ENCODE measurements at places on chromosomes 6 and 20.

DNA sequence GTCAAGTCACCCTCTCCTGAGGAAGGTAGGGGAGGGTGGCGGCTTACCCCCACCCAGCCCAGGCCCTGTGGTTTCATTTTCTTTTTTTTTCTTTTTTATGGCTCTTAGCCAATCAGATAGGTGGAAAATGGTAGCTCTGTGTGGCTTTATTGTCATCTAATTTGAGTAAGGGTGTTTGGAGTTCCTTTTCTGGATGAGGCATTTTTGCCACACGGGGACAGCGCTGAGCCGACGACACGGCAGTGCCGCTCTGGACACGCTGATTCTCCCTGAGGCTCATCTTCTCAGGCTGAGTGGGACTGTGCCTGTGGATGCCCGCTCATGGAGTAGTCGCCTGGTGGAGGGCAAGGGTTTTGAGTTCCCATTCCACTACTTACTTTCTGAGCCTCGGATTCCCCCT is 37.6 kb upstream of the ANGPT4 start:
- DNase-seq = no peak

GRCh38 chr6:56862415-56863175 is 92.3 kb upstream of the BEND6 start:
- DNase-seq = no peak

GRCh38 chr20:61772828-61773631 is 292.7 kb downstream of the TAF4 start:
- no peak for DNase-seq

DNA sequence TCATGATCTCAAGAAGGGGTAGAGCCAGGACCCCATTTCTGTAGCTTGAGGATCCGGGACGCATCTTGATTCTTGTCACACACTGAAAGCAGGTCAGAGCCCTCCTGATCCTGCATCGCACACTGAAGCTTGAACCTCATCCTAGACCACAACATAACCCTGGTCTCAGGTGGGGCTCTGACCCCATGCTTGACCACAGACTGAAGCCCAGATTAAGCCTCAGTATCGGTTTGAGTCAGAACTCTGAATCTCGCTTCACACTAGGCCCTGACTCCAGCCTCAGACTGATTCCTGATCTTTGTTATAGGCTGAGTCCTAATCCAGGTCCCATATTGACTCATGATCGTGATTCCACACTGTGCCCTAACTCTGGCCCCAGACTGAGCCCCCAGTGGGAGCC is 8.5 kb upstream of the RSPO4 start:
- no peak for DNase-seq

- peak; percentile 45 for DNase-seq
These were observed 868 bp downstream of the SAMD10 start for GRCh38 chr20:63978319-63979228.

DNA sequence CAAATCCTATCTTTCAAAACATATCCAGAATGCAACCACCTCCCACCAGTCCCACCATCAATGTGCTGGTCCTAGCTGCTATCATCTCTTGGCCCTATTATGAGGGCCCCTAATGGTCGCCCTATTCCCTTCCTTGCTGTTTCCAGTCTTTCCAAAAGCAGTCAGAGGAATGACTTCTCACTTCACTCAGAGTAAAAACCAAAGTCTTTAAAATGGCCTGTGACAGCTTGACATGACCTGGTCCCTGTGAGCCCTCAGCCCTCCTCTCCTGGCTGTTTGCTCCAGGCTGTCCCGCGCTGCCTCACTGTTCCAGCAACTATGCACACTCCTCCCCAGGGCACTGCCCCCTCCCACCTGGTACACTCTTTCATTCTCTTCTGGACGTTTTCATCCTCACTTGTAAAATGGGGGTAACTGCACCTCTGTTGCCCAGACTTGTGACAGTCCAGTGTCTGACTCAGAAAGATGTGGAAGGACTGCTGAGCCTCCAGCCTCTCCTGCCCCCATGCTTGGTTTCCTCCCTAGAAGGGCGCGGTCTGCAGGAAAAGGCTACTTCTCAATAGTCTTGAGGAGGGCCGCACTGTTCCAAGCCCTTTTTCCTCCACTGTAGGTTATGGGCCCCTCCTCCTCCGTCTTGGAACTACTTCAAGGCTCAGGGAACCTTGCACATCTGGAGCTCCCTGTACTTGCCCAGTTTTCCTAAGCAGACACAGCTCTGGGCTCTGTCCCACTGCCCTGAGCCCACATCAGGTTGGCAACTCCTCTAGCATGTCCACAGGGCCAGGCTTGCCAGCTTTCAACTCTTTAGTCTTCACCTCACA is 64.7 kb downstream of the MYH7B start:
- no peak for DNase-seq

DNA sequence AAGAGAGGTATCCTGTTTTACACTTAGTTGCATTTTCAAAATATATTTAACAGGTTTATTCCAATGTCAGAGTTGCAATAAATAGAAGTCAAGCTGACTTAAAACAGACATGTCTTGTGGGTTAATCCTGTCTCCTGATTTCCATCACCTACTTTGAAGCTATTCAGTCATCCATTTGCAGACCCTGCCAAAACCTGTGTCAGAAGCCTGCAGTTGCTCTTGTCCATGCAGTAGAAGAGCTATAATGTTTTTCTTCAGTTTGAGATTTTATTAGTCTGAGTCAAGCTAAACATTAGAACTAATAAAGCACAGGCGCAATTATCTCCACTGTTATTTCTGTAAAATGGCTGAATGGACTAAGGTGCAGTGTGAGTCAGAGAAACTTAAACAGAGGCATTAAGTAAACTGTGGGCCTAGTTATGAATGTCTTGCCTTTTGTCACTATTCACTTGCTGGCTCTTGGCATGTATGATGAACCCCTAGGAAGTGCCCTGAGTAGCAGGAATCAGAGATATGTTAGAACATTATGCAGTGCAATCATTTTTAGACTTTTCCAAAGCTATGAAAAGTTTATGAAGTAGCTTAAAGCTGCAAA is 11.0 kb upstream of the HDGFL1 start:
- no peak for DNase-seq

DNA sequence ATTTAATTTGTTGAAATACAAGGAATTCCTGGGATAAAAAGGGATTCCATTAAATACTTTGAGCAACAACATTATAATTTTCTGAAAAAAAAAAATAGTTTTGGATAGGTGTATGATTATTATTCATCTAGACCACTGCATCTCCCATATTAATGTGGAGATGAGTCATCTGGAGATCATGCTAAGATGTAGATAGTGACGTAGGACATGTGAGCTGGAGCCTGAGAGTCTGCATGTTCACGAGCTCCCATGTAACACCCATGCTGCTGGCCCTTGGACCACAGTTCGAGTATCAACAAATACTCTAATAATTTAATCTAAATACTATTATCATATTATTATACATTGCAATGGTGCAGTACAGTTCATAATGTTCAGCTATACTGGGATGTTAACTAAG is 91.6 kb downstream of the EPM2A start:
- no peak for DNase-seq

DNA sequence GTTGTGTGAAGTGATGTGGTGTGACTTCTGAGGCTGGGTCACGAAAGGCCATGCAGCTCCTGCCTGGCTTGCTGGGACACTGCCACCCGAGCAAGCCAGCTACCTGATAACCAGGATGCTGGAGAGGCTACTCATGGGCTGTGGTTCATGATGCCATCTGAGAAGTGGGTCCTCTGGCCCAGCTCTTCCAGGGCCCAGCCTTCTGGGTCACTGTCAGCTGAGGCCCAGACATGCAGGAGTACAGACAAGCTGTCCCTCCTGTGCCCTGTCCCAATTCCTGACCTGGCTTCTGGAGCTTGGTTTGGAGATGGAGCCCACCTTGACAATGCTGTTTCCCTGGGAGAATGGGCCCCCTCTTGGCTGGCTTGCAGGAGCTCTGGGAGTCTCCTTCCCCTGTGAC is 87.0 kb downstream of the DHX35 start:
- no peak for DNase-seq

Data from CD14-positive monocyte (primary cell).